ENCODE measurements at places on chromosomes 2 and 18.

DNA sequence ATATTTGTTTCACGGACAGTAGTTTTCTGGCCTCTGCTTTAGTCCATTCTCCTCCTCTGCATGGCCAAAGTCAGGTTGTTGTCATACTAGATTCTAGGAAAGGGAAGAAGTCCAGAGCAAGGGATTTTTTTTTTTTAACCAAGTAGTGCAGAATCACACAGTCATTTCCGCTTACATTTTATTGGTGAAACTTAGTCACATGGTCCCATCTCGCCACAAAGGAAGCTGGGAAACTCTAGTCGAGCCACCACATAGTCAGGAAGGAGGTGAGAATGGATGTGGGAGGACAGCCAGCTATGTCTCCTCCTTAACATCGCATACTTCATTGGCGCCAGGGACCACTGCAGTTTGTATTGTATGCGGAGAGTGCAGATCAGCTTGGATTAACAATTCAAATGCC is 10.4 kb downstream of the HRH4 start:
- DNase-seq = no peak

GRCh38 chr18:35201256-35201931 is 39.4 kb upstream of the ZNF397 start:
- DNase-seq = no peak

- DNase-seq = no peak
Measured at GRCh38 chr2:62426154-62426912, 79.7 kb downstream of the TMEM17 start.

- no peak for DNase-seq
Measured at GRCh38 chr18:71831039-71831438, 713.1 kb downstream of the CBLN2 start.

DNA sequence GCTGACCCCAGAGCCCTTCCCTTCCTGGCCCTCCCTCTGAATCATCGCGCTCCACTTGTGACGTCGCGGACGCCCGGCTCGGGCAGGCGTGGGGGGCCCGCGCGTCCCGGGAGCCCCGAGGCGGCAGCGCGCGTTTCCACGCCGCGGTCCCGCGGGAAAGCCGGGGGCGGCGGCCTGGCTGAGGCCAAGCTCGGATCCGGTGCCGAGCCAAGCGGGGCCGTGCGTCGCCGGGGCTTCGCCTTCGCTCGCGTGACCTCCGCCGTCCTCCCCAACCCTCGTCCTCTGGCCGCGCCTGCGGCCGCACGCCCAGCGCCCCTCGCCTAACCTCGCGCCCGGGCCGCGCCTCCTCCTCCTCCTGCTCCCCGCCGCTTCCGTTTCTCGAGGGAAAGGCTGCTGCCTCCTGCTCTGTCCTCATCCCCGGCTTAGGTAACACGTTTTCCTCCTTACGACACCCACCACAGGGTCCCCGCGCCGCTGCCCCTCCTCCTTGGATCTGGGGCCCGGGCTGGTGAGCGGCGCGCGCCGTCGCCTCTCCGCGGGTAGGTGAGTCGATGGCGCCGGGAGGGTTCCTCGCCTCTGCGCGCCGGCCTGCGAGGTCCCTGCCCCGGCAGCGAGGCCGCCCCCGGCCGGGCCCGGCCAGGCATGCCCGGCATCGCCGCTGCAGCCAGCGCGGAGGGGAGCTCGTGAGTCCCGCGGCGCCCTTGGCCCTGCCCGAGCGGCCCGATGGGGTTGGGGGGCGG is at the start of gene INPP1:
Gene INPP1 (plus strand): TSS at position 54 of the 740 bp plus-strand sequence. CDS start 16,514 bp downstream, outside the sequence.
- peak; percentile 27 for DNase-seq

- DNase-seq = peak; percentile 25
Measured at GRCh38 chr18:76410660-76411417, 84.2 kb downstream of the ZNF516 start.

- no peak for DNase-seq
Measured at GRCh38 chr2:173979751-173980351, 14.7 kb upstream of the SP3 start.

GRCh38 chr2:4972472-4972871 is 719.7 kb upstream of the SOX11 start:
- DNase-seq = no peak

DNA sequence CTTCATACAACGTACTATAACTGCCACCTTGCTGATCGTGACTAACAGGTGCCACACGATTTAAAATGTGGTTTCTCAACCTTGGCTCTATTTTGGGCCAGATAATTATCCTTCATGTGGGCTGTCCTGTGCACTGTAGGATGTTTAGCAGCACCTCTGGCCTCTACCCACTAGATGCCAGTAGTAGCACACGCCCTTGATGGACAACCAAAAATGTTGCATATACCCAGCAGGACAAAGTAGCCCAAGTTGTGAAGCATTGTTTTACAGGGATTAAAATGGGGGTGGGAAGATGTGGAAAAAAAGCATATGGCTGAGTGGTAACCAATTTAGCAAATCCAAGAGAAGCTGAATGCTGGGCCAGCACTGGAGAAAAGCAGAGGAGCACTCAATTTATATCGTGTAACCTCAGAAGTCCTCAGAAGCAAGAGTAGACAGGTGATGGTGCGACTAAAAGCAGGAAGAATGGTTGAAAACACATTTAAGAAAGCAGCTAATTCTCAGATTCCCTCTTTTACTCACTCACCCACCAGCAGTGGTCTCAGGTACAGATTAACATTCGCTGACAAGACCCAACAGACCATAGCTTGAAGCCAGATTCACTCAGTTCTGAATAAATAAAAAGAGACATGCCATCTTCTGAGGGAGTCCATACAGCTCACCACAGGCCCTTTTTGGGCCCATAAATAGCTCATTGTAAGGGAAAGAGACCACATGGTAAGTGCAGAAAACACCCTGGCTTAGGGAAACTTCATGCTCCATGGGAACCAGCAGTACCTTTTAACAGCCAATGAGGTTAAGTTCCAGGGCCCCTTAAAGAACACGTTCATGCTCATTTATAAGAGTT is 50.6 kb downstream of the RAPH1 start:
- DNase-seq = peak; percentile 9

DNA sequence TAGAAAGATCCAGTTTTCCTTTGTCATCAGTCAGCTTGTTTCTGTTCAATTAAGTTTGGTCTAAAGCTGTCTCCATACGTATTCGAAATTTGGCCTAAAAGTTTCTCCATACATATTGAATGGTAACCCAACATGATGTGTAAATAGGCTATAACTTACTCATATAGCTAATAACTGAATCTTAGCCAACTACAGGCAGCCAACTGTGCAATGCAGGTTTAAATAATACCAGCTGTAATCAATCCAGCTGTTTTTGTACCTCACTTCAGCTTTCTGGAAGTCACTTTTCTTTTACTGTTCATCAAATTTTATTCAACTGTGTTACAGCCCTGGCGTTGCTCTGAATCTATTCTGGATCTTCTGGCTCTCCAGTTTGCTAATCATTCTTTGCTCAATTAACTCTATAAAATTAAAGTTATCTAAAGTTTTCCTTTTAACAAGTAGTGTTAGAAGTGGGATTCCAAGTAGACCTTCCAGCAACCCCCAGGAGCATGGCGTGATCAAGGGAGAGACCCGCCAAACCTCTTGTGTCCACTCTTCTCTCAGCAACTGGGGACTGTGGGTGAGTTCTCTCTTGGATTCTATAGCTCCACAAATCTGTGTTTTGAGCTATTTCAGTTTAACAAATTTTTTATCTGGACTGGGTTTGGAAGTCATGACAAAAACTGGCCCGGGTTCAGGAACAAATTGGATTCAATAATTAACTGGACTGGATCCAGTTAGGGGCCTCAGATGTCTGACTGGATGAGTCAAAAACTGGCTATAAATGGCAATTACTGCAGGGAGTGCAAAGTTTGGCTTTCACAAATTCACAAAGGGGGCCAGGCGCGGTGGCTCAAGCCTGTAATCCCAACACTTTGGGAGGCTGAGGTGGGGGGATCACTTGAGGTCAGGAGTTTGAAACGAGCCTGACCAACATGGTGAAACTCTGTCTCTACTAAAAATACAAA is 329.7 kb upstream of the ST6GAL2 start:
- no peak for DNase-seq

Measured in activated CD4-positive, alpha-beta T cell treated with anti-CD3 and anti-CD28 coated beads, Interleukin-2, amount 50 U/mL, for 24 hours (primary cell).